Non-pigmented ciliary epithelial cell (primary cell): ENCODE measurements at places on chromosomes 1 and 21.

DNA sequence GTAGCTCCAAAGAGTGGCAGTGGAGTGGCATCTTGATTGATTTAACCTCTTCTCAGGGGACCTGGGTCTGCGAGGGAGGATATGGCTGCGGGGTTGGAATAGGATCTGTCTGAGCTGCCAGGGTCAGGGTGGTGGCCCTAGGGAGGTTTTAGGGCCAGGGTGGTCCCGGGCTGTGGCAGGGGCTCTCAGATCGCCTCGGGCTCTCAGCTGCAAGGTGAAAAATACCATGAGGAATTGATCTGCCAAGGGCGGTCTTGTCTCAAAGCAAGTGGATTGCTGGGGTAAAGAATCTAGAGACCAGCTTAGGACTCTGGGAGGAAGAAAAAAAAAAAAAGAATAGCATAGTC lies 3.7 kb downstream of the SIM2 start:
- no peak for DNase-seq

GRCh38 chr1:91700771-91701471 lies 185.0 kb downstream of the TGFBR3 start:
- no peak for DNase-seq

DNA sequence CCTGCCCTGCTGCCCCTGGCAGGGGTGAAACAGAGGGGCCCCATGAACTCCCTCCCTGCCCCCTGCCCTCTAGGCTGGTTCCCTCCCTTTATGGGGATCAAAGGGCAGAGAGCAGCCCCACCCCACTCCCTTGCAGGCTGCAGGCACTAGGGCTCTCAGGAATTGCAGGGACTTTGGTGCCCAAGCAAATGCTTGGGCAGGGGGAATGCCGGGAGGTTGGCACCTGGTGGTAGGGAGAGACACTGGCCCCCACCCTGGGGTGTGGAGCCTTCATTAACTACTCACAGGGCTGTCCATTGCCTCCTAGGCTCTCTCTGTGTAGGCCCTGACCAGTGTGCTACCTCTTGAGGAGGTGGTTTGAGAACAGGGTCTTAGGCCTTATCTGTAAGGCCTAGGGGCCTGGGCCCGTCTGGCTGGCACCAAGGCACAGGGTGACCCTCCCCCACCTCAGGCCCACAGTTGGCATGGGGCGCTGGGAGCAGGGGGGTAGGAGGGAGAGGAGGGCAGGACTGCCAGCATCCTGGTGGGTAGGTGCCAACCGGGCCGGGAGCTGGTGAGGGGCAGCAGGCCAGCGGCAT lies 4.7 kb downstream of the ZBTB7B start:
- no peak for DNase-seq

DNA sequence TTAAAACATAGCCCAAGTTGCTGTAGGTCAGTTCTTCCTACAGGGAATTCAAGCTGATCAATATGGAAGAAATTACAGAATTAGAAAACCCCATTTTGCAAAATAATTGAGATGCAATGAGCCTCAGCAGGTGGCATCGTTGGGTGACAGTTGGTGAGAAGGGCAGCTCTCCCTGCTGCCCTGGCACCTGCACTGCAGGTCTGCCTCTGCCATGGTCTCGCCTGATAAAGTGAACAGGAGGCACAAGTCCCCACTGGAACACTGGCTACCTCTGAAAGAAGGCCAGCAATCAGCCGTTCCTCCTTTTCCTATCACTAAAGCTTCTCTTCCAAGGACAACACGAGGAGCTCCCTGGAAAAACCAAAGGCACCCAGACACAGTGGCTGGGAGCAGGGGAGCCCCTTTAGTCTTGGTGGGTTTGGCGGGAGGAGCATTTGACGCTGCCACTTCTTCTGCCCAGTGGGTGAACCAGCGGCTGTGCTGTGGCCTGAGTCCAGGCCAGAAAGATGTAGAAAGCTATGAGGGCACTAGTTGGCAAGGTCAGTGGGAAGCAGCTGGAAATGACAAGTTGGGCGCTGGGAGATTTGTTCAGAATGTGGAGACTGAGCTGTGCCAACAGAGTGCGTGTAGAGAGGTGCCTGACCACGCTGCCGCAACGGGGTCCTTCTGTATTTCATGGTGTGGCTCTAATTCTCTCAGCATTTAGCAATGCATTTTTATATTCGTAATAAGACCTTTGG lies 93.1 kb downstream of the RIPK4 start:
- no peak for DNase-seq

GRCh38 chr1:28163496-28164161 lies 12.9 kb downstream of the PTAFR start:
- DNase-seq: no peak

DNA sequence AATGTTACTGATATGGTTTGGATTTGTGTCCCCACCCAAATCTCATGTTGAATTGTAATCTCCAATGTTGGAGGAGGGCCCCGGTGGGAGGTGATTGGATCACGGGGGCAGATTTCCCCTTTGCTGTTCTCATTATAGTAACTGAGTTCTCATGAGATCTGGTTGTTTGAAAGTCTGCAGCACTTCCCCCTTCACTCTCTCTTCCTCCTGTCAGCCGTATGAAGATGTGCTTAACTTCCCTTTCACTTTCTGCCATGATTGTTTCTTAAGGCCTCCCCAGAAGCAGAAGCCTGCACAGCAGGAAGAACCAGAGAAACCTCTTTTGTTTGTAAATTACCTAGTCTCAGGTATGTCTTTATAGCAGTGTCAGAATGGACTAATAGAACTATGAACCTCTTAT lies 28.4 kb downstream of the TRIM33 start:
- DNase-seq: no peak

DNA sequence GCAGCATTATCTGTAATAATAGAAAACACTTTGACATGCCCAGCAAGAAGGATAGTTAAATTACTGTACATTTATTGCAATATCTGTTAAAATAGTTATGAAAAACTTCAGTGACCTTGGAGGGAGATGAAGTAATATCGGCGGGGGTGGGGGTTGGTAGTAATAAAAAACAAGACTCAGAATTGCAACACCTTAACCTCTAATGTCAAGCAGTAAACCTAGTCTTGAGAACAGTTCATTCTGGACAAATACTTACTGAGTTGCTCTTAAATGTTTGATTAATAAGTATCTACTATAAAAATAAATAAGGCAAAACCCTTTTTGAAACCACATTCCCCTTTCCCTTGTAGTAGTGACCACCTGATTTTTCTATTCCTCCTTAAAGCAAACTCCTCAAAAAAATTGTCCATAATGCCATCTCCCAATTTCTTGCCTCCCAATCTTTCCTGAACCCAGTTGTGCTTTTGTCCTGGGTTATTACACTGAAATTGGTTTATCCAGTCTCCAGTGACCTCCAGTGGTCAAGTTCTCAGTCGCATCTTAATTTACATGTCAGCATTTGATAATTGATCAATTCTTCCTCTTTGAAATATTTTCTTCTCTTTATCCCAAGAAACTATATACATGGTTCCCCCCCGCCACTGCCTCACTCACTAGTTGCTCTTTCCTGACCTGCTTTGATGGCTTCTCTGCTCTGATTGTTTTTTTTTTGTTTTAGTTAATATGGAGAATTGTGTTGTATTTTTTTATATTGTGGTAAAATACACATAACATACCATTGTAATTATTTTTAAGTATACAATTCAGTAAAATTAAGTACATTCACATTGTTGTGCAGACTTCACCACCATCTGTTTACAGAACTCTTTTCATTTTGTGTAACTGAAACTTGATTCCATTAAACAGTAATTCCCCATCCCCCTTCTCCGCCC lies 36.8 kb downstream of the RAP1A start:
- DNase-seq: peak; percentile 19

DNA sequence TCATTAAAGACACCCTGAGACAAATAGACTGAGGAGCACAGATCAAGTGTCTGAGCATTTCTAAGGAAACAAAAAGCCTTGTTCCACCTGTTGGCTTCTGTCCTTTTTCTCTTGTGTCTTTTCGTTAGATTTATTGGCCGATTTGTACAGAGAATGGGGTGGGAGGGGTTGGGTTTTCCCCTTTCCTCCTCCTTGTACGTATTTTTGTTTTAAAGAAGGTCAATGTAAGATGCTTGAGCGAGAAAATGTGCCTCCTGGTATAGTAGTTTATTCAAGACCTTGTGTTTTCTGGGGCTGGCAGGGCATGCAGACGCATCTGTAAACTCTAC lies 1.2 kb downstream of the BCL9 start:
- DNase-seq: no peak

DNA sequence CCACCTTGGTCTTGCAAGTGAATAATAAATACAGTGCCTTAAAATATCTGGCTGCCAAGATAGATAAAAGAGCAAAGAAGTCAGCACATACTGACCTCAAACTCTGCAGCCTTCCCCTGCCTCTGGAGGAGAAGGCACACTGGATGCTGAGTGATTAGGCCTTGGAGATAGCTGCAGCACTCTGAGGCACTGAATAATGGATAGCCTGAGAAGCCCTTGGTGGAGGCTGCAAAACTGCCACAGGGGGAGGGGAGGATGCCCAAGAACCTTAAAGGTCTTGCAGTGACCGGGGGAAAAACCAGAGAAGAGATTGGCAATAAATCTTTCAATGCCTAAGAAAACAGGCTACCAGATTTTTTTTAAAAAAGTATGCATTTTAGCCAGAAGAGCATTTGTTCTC lies 167.4 kb upstream of the PRMT6 start:
- no peak for DNase-seq

GRCh38 chr1:42944246-42944928 lies 14.3 kb downstream of the SLC2A1 start:
- DNase-seq: no peak

GRCh38 chr1:43098200-43098599 lies 73.9 kb downstream of the EBNA1BP2 start:
- DNase-seq: no peak

- no peak for DNase-seq
Observed at GRCh38 chr1:22447621-22448111, 4.0 kb upstream of the ZBTB40 start.

DNA sequence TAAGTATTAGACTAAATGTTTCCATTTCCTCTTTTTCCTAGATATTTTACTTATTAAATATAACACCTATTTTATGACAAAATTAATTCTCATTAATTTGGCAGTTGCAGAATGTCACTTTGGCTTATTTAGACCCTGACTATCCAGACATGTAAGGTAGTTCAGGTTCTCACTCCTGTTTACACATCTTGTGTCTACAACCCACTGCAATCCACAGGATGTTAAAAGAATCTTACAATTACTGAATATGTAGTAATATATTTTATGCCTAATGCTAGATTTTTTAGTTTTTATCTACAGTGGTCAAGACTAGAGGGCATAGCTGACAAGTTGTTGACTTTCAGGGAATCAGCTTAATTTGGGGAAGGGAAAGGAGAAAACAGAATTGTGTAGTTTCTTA lies 346.7 kb downstream of the USP25 start:
- no peak for DNase-seq
